ENCODE measurements at places on chromosomes 7 and 10. TPM values are rescaled to one million over a fixed set of nuclear protein-coding genes. Genes with fewer than 3 reads are reported as not detected.

The RADIL gene
- 23.6 TPM for total RNA-seq

The OR6V1 gene
- not detected for total RNA-seq

The ZNF117 gene
- total RNA-seq: 15.1 TPM

The PKD1L1 gene
- 1.0 TPM for total RNA-seq

The IGFBP1 gene
- not detected for total RNA-seq

The NEUROD6 gene
- not detected for total RNA-seq

The SEC61A2 gene
- 9.0 TPM for total RNA-seq

The RBM33 gene
- total RNA-seq: 90.4 TPM

The TMEM270 gene
- not detected for total RNA-seq

The OR2A12 gene
- total RNA-seq: not detected

The PON2 gene
- total RNA-seq: 163 TPM

The TMEM229A gene
- 0.63 TPM for total RNA-seq

The SFTPA1 gene
- total RNA-seq: not detected

The CACNA2D1 gene
- total RNA-seq: 18.9 TPM

The OR9A2 gene
- not detected for total RNA-seq

The NPSR1 gene
- not detected for total RNA-seq

The FBXL13 gene
- total RNA-seq: 3.5 TPM

The TMEM236 gene
- total RNA-seq: 1.3 TPM

The CALHM1 gene
- not detected for total RNA-seq

The IFIT1 gene
- total RNA-seq: 17.0 TPM

The GPRIN2 gene
- total RNA-seq: 0.98 TPM

The FAM237B gene
- total RNA-seq: not detected

The PTPRN2 gene
- total RNA-seq: 6.6 TPM
